ENCODE measurements at places on chromosomes 6 and 20. TPM values are rescaled to one million over a fixed set of nuclear protein-coding genes. Genes with fewer than 3 reads are reported as not detected.

The FOXQ1 gene
- not detected for total RNA-seq

The CST8 gene
- not detected for total RNA-seq

The IGF2R gene
- 72.4 TPM for total RNA-seq

The RSPH4A gene
- total RNA-seq: 0.13 TPM

The NRN1 gene
- total RNA-seq: 1.7 TPM

The PTCHD4 gene
- total RNA-seq: 3.3 TPM

The SLC12A5 gene
- 0.07 TPM for total RNA-seq

GRCh38 chr6:20839630-20840029, 305.4 kb downstream of the CDKAL1 start:
- DNase-seq: no peak

DNA sequence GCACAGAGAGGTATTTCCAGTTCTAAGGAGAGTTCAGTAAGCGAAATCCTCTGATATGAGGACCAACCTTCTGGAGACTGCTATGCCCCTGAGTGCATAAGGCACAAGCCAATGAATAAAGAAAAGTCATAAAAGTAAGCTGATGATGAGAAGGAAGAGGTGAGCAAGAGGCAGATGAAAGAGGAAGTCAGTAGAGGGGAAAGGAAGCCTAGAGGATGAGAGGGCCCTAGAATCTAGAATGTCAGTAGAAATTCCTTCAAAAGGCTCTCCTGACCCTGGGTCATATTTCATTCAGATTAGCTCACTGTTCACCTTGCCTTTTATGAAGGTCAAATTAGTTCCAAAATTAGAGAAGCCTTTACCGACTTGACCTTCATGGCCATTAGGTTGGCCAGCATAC, 209.2 kb downstream of the CD83 start:
- DNase-seq: no peak

DNA sequence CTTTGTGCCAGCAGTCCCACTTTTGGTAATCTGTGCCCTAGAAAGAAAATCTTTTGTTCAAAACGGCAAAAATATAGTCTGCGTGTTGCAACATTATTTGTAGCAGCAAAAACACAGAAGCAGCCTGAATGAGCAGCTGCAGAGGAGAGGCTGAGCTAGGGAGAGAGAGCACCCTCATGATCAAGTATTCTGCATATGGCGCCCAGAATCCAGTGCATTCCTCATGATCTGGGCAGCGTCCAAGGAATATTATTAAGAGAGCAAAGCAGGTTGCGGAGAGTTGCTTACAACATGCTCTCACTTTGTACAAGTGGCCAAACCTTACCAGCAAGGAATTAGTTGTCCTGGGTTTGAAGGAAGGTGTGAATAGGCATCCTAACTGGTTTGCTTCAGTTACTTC, 25.9 kb downstream of the KIZ start:
- DNase-seq: no peak

GRCh38 chr20:48339986-48340882, 487.6 kb downstream of the PREX1 start:
- DNase-seq: no peak

DNA sequence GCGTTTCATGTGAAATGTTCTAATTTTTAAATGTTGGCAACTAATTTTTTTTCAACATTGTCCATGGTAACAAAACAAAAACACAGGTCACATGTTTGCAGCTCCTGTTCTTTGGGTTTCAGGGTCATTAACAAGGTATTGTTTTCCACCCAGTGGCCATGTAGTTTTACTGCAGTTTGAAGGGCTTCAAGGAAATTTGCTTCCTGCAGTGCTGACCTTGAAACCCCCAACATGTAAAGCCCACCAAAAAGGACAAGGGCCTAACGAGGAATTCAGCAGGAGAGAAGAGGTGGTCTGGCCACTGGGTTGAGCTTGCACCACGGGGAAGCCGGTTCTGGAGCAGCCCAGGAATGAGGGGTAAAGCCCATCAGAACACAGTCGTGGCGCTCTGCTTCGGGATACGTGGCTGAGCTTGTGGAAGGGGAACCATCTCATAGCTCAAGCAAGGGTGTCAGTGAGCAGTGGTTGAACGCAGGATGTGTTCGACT, 13.9 kb upstream of the KLHL31 start:
- no peak for DNase-seq

GRCh38 chr20:36519012-36519719, 22.2 kb upstream of the MYL9 start:
- DNase-seq: no peak

- DNase-seq: no peak
Observed at GRCh38 chr6:15653581-15653980, 9.2 kb downstream of the DTNBP1 start.

GRCh38 chr6:159969204-159969912, 476 bp downstream of the IGF2R start:
- DNase-seq: no peak

GRCh38 chr20:19783966-19784401, 25.9 kb downstream of the RIN2 start:
- DNase-seq: no peak

DNA sequence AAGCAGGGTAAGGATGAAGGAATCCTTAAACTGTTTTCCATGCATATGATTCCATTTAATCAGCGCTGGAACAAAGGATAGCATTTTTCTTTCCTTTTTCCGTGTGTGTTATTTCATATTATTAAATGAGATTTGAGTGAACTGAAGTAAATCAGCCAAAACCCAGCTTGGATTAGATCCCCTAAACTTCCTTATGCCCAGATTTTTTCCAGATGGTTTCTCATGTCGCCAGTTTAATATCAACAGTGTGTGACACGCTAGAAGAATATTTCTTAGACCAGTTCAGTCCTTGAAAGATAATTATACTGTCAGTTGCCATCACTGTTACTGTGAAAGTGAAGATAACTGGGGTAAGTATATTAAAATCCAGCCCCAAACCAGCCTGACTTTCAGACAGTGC, 1009.4 kb downstream of the KIF16B start:
- DNase-seq: no peak

GRCh38 chr6:169647637-169648036, 54.2 kb downstream of the WDR27 start:
- DNase-seq: no peak

- DNase-seq: no peak
Observed at GRCh38 chr6:35165630-35166071, 24.5 kb upstream of the TCP11 start.

DNA sequence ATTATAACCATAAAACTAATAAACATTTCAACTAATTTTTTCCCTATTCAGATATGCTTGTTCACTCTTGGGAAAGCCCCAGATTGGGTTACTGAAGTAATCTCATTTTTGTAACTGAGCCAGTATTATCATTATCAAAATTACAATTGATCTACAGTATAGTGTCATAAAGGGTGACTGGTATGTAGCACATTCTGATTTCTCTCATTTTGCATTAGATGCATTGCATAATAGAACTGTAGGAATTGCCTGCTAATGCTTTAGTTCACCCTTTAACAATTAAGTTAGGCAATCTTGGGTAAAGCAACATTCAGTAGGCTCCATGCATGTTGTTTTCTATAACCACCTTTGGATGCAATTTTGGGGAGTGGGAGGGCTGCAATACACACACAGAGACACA, 150.8 kb upstream of the FLRT3 start:
- no peak for DNase-seq

DNA sequence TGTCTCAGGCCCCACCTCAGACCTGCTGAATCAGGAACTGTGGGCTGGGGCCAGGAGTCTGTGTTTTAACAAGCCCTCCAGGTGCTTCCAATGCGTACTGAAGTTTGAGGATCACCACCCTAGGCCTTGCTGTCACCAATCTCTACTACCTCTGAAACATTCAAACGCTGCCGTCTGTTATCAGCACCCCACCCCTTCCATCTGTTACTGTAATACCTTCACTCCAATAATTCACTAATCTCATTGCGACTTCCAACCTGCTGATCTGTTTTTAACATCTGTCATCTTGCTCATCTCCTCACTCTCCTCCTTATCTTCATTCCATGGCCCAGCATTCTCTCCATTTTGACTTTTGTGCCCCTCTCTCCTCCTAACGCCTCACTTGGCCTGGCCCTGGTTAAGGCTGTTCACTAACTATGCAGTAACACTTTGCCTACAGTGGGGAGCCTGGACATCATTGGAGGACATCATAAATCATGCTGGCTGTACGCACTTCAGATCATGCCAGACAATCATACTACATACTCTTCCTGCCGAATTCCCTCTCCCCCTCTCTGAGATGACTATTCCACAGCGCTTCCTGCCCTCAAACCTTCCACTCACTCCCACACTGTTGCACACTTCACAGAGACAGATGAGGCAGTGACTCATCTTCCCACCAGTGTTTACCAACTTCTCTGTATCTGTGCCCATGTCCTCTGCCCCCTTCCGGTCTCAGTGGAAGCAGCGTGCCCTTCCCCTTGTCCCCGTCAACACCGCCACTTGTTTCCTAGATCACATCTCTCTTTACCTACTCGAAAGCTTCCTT, 3.0 kb upstream of the GUCA1B start:
- no peak for DNase-seq

Measured in pulmonary artery endothelial cell (primary cell).